ENCODE measurements at places on chromosomes 4 and X.

- no peaks in the 10 kb centered on the region for H3K4me1 ChIP-seq
- ATAC-seq = no peak
- no peaks in the 10 kb centered on the region for H3K27me3 ChIP-seq
- no peak overlapping the region for H3K27ac ChIP-seq
- no peak overlapping the region for H3K4me3 ChIP-seq
Observed at GRCh38 chr4:109914322-109914721, 1.6 kb downstream of the EGF start.

- H3K4me1 ChIP-seq = peaks cover 28% of the 10 kb centered on the region
- no peak overlapping the region for H3K27ac ChIP-seq
- no peak for ATAC-seq
- H3K36me3 ChIP-seq = no peaks in the 10 kb centered on the region
- no peaks in the 10 kb centered on the region for H3K27me3 ChIP-seq
Observed at GRCh38 chrX:41666251-41666650, 22.5 kb upstream of the GPR34 start.

- no peaks in the 10 kb centered on the region for H3K27me3 ChIP-seq
- H3K36me3 ChIP-seq = no peaks in the 10 kb centered on the region
- no peak for ATAC-seq
- no peak overlapping the region for H3K27ac ChIP-seq
- no peaks in the 10 kb centered on the region for H3K4me1 ChIP-seq
Observed at GRCh38 chr4:23305026-23305425, 584.8 kb downstream of the PPARGC1A start.

DNA sequence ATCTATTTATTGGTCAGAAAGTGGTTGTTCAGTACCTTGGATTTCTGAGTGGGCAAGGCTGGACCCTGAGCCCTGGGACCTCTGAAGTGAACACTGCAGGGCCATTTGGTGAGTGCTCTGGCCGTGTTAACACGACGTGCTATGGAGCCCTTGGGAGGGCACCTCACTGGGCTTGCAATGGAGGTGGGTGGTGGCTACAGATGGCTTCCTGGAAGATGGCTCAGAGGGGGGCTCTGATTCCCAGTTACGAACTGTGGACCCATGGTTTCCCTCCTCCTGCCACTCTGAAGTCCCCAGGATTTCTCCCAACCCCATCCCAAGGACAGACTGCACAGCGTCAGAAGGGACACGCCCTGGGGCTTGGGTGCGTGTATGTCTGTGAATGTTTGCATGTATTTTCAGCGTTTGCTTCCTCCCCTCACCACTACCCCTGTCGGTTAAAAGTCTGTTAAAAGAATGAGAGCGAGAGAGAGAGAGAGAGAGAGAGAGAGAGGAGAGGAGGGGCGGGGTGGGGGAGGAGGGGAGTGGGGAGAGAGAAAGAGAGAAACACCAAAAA lies 3.7 kb upstream of the RHOH start:
- H3K4me1 ChIP-seq = no peaks in the 10 kb centered on the region
- H3K4me3 ChIP-seq = no peak overlapping the region
- no peak overlapping the region for H3K27ac ChIP-seq

- ATAC-seq = no peak
- H3K4me3 ChIP-seq = no peak overlapping the region
- no peaks in the 10 kb centered on the region for H3K27me3 ChIP-seq
- H3K27ac ChIP-seq = no peak overlapping the region
- H3K36me3 ChIP-seq = no peaks in the 10 kb centered on the region
- no peaks in the 10 kb centered on the region for H3K4me1 ChIP-seq
Observed at GRCh38 chr4:174600391-174600790, 78.1 kb upstream of the HPGD start.

DNA sequence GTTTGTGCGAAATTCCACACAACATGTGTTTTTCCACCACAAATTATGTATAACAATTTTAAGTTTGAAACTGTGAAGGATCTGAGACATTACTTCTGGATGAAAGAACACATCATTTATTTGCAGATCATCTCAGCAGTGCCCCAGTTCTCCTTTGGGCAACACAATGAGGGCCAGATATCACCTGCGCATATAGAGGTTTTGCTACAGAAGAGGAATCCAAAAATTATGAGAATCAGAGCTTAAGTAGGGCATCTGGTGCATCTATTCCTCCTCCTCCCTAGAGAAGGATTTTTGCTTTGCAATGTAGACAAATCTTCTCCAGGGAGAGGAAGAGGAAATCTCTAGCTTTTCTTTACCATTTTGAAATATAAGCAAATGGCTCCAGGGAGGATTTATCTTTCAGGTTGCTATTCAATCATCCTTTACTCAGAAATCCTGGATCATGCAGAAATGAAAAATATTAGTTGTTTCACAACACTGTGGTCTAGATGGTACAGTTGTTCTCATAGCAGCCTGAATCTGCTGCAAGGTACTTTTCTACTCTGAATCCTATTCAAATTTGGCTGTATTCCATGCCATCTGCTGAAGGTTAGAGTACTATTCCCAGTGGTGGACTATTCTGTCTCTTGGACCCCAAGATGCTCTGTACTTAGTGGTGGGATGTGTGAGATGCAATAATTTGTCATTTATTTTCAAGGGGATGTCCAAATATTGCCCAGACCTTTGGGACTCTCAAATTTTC lies 132.1 kb downstream of the SNCA start:
- no peaks in the 10 kb centered on the region for H3K4me1 ChIP-seq
- H3K4me3 ChIP-seq = no peak overlapping the region
- ATAC-seq = no peak
- H3K27me3 ChIP-seq = no peaks in the 10 kb centered on the region
- H3K27ac ChIP-seq = no peak overlapping the region
- H3K36me3 ChIP-seq = no peaks in the 10 kb centered on the region

DNA sequence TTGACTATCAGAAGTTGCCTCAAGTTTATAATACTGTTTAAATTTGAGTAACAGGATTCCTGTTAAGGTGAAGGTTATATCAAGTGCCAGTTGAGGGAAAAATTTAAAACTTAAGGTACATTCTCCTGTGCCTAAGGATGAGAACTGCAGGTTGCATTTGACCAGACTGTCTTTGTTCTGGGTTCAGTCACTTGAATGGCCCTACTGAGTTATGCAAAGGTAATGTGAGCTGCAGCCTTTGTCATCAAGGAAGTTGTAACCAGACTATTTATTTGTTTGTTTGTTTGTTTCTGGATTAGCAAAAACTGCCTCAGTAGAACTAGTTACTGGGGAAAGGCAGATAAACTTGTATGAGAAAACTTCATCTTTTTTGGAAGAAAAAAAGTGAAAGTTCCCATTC lies 131.9 kb downstream of the ATOH1 start:
- H3K4me1 ChIP-seq = no peaks in the 10 kb centered on the region
- H3K27ac ChIP-seq = no peak overlapping the region
- no peak overlapping the region for H3K4me3 ChIP-seq
- ATAC-seq = no peak
- H3K27me3 ChIP-seq = no peaks in the 10 kb centered on the region

GRCh38 chrX:104281564-104281963 lies 26.8 kb upstream of the ESX1 start:
- H3K27ac ChIP-seq = no peak overlapping the region
- no peak for ATAC-seq
- H3K27me3 ChIP-seq = no peaks in the 10 kb centered on the region
- no peaks in the 10 kb centered on the region for H3K36me3 ChIP-seq
- no peaks in the 10 kb centered on the region for H3K4me1 ChIP-seq

GRCh38 chr4:58113126-58113525 lies 1002.9 kb upstream of the IGFBP7 start:
- no peaks in the 10 kb centered on the region for H3K4me1 ChIP-seq
- H3K27me3 ChIP-seq = no peaks in the 10 kb centered on the region
- H3K36me3 ChIP-seq = no peaks in the 10 kb centered on the region

DNA sequence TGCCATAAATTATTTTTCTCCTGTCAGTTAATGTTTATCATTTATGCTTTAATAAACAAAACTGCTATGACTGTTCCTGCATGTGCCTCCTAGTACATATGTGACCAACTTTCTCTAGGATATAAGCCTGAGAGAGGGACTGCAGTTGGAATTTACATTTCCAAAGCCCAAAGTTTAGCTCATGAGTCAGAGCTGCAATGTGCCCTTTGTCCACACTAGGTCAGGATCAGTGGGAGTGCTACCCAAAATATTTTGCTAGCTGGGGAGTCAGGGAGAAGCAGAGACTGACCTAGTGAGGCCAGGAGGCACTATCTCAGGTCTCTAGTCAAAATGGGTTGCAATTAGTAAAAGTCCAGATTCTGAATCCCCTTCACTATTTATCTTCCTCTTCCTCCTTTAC lies 92.7 kb downstream of the AR start:
- ATAC-seq = no peak
- H3K27ac ChIP-seq = no peak overlapping the region
- H3K4me3 ChIP-seq = no peak overlapping the region
- no peaks in the 10 kb centered on the region for H3K4me1 ChIP-seq

Data from gastroesophageal sphincter (tissue), 4 donors.